ENCODE measurements at places on chromosomes 13 and 19.

- DNase-seq = no peak
Measured at GRCh38 chr19:6423499-6424194, 964 bp downstream of the KHSRP start.

DNA sequence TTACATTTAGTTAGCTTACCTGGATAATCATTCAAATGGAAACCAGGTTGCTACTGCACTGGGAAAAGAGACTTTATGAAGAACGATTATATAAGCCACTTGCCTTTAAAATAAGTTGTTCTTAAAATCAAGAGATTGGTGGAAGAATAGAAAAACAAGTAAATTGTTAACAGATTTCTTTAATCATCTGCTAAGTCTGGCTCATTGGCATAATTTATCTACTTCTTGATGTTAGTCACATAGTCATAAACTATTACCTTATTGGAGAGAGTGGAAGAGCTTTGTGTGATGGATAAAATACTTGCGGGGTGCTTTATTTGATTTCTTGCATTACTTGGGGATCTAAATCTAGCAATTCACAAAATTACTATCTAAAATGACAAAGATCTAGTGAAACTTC is 6.8 kb downstream of the LSM14A start:
- no peak for DNase-seq

GRCh38 chr13:21020581-21020980 is 40.8 kb downstream of the LATS2 start:
- no peak for DNase-seq

- no peak for DNase-seq
Measured at GRCh38 chr13:73985783-73986182, 148.4 kb downstream of the KLF12 start.

- DNase-seq = no peak
Measured at GRCh38 chr19:42508892-42509444, 19.3 kb downstream of the CEACAM1 start.

GRCh38 chr13:113934576-113934975 is 39.3 kb downstream of the C13orf46 start:
- no peak for DNase-seq

DNA sequence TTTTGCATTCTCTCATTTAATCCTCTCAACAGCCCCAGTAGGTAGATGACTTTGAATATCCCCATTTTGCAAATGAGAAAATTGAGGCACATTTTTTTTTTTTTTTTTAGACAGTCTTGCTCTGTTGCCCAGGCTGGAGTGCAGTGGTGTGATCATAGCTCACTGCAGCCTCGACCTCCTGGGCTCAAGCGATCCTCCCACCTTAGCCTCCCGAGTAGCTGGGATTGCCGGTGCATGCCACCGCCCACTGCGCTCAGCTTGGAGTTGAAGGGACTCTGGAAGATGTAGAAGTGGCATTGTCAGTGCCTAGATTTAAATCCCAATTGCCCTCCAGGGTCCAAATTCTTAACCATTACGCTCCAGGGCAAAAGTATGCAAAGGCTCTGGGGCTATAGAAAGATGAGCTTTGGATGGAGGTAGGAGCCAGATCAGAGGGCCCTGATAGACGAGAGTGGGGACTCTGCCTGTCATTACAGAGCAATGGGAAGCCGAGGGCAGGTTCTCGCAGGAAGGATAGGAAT is 813 bp upstream of the MCOLN1 start:
- DNase-seq = no peak
